ENCODE measurements at places on chromosomes 11 and 22.

GRCh38 chr11:22690871-22691270 is 24.5 kb downstream of the GAS2 start:
- no peak for DNase-seq

DNA sequence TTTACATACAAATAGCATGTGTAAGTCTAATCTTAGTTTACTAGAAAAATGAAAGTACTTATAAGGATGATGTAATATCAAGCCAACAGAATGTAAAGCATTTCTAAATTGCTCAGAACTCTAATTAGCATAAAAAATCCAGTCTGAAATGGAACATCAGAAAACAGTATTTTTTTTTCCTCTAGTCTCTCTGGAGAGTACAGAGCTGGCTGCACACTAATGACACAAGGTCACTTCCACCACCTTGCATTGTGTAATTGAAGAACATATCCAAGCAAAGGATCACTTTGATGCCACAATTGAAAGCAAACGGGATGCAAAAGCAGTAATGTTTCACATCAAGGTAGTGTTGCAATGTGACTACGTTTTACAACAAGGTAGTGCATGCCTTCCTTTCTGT is 548.0 kb upstream of the LUZP2 start:
- no peak for DNase-seq

DNA sequence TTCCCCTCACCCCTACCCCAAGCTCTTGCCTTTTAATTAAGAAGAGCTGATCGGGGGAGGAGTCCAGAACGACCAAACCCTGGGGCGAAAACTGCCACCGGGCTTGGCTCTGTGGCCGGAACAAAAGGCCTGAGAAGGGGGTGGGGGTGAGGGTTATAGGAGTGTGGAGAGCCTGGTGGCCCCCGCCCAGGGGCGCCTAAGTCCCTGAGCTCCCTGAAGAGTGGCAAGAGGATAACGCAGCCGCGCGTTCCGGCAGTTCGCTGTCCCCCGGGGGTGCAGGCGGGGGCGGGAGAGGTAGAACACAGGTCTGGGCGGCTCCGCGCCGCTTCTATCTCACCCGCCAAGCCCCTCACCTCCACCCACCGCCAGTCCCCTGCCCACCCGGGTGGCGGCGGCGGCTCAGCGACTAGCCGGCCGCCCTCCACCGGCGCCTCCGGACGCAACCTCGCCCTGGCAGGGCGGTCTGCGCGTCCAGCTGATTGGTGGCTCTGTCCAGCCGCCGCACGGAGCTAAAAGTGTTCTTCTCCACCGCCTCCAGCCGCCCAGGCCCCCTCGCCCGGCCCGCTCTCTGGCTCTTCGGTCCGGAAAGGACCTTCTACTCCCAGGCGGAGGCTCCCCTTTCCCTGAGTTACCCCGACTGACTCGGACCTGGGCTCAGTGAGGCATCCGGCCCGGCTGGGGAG is 18.7 kb upstream of the BDNF start:
- DNase-seq, result peak; percentile 95

DNA sequence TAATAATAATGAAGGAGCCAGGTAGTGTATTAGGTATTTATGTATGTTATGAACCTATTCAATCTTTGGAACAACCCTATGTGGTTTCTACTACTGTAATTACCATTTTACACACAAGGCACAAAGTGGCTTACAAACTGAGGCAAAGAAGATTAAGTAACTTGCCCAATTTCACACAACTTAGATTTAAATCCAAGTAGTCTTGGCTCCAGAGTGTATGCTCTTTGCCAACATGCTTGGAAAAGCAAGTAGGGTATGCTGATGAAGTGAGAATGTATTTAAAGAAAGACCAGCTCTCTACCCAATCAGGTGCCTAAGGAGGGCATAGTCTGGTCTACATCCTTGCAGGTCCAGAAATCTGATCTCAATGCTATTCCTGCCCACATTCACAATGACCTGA is 463.2 kb downstream of the METTL15 start:
- DNase-seq, result no peak

DNA sequence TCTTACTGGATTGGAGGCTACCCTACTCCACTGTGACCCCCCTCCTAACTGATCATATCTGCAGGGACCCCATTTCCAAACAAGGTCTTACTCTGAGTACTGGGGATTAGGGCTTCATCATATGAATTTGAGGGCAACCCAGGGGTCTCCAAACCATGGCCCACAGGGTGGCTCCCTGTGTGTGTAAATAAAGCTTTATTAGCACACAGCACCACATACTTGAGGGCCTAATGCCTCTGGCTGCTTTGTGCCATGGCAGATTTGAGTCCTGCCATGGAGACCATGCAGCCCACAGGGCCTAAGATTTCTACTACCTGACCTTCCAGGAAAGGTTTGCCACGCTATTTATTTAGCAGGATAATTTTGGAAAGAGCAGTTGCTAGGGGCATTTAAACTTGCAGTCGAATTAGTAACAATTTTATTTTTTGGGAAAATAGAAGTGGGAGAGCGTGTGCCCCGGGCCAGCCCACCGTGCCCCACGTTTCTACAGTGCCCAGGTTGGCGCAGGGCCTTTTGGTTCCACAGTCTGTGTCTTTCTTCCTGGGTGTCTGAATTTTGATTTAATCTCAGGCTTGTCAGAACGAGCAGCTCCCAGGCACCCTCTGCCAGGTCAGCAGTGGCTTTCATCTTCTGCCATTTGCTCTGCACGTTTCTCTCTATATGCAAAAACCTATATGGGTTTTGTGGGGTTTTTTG is 92.3 kb downstream of the KCNQ1 start:
- DNase-seq, result no peak

DNA sequence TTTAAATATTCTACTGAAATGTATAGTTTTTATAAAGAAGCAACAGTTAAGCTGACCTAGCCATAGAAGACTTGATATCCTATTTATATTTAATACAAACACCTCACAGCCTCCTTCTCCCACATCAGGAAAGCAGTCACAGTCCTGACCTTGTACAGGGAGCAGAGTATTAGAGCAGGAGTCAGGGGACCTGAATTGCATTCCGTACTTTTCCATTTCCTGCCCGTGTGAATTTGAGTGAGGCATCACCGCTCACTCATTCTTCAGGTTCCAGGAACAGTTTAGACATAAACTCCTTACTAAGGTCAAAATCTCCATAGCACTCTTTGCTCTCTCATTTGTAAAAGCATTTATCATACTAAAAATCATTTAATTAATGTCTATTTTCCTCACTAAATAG is 482.5 kb upstream of the FAT3 start:
- no peak for DNase-seq
